Left kidney (tissue), 8 donors: ENCODE measurements at places on chromosomes 12 and 14. TPM values are rescaled to one million over a fixed set of nuclear protein-coding genes. Genes with fewer than 3 reads are reported as not detected.

Gene MYF5
- not detected for polyA plus RNA-seq

Gene POTEG
- polyA plus RNA-seq, result not detected

Gene CSRNP2
- 45.0 TPM for polyA plus RNA-seq

Gene PMEL
- polyA plus RNA-seq, result 3.9 TPM

Gene NANOG
- polyA plus RNA-seq, result 0.35 TPM

Gene ATP5MC2
- 483 TPM for polyA plus RNA-seq

Gene EEF1AKMT3
- 13.2 TPM for polyA plus RNA-seq

Gene PRH2
- polyA plus RNA-seq, result 0.50 TPM

Gene C12orf50
- 0.57 TPM for polyA plus RNA-seq

Gene ASCL1
- 0.08 TPM for polyA plus RNA-seq

Gene PLEKHH1
- polyA plus RNA-seq, result 87.7 TPM

Gene LTBP2
- polyA plus RNA-seq, result 2.3 TPM

Gene JDP2
- 17.0 TPM for polyA plus RNA-seq

Gene RAB35
- polyA plus RNA-seq, result 37.0 TPM

Gene SYCP3
- polyA plus RNA-seq, result 1.2 TPM

Gene C12orf42
- not detected for polyA plus RNA-seq

Gene PDE3A
- 26.8 TPM for polyA plus RNA-seq

Gene AVPR1A
- 5.5 TPM for polyA plus RNA-seq

Gene TAS2R50
- polyA plus RNA-seq, result 0.18 TPM

Gene CBLN3
- 3.7 TPM for polyA plus RNA-seq

Gene PLBD1
- polyA plus RNA-seq, result 43.7 TPM

Gene RDH16
- polyA plus RNA-seq, result 1.2 TPM

Gene METAP2
- polyA plus RNA-seq, result 171 TPM

Gene ATL1
- polyA plus RNA-seq, result 8.4 TPM

Gene GPR84
- polyA plus RNA-seq, result 0.15 TPM

Gene CISTR
- not detected for polyA plus RNA-seq

Gene BORCS5
- polyA plus RNA-seq, result 9.0 TPM

Gene TEX52
- 3.1 TPM for polyA plus RNA-seq

Gene TMTC2
- polyA plus RNA-seq, result 46.4 TPM

Gene ELK3
- 52.9 TPM for polyA plus RNA-seq

Gene PGF
- 5.5 TPM for polyA plus RNA-seq

Gene SYT1
- polyA plus RNA-seq, result 21.7 TPM

Gene ACOT4
- 3.4 TPM for polyA plus RNA-seq

Gene SSTR1
- polyA plus RNA-seq, result 1.8 TPM

Gene LPAR5
- 0.91 TPM for polyA plus RNA-seq

Gene GZMB
- 0.55 TPM for polyA plus RNA-seq

Gene FOXA1
- 3.2 TPM for polyA plus RNA-seq

Gene TBC1D30
- polyA plus RNA-seq, result 5.1 TPM

Gene CCDC198
- 473 TPM for polyA plus RNA-seq

Gene SDSL
- 9.0 TPM for polyA plus RNA-seq

Gene KLRD1
- 0.37 TPM for polyA plus RNA-seq

Gene KRT83
- polyA plus RNA-seq, result not detected

Gene SIX4
- polyA plus RNA-seq, result 8.6 TPM

Gene STXBP6
- polyA plus RNA-seq, result 9.8 TPM

Gene RTN1
- polyA plus RNA-seq, result 3.9 TPM

Gene CLEC14A
- 11.4 TPM for polyA plus RNA-seq

Gene CELA1
- polyA plus RNA-seq, result not detected

Gene TAPBPL
- polyA plus RNA-seq, result 15.4 TPM

Gene SINHCAF
- 311 TPM for polyA plus RNA-seq

Gene AICDA
- polyA plus RNA-seq, result 0.45 TPM
